ENCODE measurements at places on chromosomes 12 and 14.

- no peak for DNase-seq
These were observed 8.3 kb downstream of the ITPK1 start for GRCh38 chr14:93107453-93107852.

- DNase-seq, result no peak
These were observed 1004.2 kb upstream of the SEL1L start for GRCh38 chr14:82537831-82538230.

DNA sequence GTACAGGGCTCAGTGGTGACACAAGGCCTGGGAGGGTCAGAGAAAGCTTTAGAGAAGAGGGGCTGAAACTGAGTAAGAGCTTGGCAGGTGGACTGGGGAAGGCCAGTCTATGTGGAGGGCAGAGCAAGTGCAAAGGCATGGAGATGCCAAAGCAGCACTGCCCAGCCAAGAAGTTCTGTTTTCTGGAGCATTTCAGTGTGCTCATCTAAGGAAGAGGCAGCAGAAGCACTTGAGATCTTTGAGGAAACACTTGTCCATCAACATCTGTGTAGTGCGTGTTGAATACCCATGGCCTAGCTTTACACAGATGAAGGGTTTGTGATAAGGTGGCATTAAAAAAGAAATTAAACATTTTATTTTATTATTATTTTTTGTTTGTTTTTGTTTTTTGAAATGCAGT is 52.8 kb downstream of the FOS start:
- DNase-seq, result no peak

GRCh38 chr12:121781484-121781997 is 11.9 kb downstream of the RHOF start:
- DNase-seq, result no peak

DNA sequence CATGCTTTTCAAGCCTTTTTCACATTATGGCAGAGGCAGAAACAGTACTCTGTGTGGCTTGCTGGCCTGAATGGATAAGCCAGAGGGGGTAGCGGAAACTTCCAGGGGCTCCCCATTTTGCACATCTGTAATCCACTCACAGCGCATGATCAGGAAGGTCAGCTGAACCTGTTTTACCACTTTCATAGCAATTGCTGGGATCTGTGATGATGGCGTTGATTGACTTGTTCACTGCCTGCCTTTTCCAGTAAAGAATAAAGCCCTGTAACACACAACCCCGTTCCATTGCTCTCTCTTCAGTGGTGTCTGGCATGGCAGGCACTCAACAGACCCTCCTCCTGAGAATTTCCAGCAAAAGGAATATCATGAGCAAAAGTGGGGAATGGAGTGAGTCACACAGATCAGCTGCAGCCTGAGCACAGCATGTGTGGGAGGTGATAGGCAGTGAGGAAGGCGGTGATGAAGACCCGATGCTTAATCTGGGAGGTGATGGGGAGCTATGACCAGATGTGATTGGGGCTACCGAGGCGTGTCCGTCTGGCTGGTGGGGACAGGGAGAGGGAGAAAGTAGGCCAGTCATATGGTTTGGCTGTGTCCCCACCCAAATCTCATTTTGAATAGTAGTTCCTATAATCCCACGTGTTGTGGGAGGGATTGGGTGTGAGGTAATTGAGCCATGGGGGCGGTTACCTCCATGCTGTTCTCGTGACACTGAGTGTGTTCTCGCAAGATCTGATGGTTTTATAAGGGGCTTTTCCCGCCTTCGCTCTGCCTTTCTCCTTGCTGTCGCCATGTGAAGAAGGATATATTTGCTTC is 44.7 kb upstream of the CHST11 start:
- DNase-seq, result no peak
